Stimulated activated CD4-positive, alpha-beta T cell treated with anti-CD3 and anti-CD28 coated beads, Interleukin-15, amount 100 ng/mL, for 1 hour (primary cell): ENCODE measurements at places on chromosomes 6 and 20.

DNA sequence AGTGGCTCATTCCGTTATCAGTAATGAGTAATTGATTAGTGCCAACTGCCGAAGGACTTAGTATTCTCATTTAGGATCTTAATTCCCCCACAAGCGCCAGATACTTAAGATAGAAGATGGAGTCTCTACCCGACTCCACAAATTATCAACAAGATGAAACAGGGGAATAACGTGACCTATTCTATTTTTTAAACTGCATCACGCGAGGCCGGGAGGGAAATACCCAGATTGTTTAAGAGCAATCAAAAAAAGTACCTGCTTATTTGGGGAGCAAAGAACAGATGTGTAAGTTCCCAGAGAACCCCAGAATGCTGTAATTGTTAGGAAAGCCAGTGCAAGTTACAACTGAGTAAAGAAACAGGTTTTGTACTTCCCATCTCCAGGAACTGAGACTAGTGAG lies 1.1 kb upstream of the MAP3K5 start:
- no peak for DNase-seq

- DNase-seq = no peak
Observed at GRCh38 chr6:79158856-79159516, 75.5 kb downstream of the HMGN3 start.

- DNase-seq = no peak
Observed at GRCh38 chr20:1333462-1334369, 4.8 kb upstream of the SDCBP2 start.

DNA sequence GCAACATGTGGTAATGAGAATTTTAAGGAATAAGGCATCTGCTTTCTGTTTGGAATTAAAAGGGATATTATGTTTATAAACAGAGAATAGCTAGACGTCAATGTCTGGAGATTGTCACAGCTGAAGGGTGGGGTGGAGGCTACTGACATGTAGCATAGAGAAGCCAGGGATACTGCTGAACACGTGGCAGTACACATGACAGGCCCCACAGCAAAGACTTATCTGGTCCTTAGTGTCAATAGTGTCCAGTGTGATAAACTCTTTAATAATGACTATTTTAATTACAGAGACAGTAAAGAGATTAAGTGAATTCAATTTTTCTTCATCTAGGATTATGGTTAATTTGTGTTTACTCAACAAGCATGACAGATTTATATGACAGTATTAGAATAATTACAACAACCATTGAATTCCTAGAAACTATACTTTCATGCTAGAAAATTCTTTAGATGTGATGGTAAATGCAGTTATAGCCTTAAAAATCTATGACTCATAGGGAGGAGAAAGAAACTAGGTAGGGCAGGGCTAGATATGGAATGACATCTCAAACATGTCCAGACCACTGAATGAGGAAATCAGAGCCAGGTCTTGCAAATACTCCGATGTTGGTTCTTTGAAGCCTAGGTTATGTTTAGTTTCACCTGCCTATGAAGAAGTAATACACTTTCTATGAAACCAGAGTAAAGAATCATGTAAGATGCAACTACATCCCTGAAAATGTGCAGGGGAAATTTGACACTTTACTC lies 399.5 kb downstream of the PHF3 start:
- no peak for DNase-seq

DNA sequence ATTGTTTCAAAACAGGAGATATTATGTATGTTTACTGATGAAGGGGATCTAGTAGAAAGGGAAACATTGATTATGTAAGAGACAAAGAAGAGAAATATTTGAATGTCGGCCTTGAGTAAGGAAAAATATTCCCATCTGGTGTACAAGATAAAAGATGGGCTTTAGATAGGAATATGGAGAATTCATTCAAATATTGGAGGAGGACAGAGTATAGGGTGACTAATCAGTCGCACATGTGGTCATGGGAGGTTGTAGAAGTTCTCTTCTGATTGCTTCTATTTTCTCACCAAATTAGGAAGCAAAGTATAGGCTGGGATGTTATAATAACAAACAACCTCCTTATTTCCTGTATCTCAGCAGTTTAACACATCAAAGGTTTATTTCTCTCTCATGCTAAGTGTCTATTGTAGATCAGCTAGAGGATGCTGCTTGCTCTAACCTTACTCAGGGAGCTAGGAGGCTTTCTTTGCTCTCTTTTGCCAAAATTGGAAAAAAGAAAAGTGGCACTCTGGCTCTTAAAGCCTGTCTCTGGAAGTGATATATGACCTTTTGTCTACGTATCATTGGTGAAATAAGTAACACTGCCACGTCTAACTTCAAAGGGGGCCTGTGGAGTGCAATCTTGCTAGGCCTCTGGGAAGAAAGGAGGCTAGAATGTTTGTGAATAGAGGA lies 1.2 kb upstream of the HDDC2 start:
- no peak for DNase-seq

GRCh38 chr6:4356899-4357659 lies 221.7 kb upstream of the ECI2 start:
- DNase-seq = no peak

DNA sequence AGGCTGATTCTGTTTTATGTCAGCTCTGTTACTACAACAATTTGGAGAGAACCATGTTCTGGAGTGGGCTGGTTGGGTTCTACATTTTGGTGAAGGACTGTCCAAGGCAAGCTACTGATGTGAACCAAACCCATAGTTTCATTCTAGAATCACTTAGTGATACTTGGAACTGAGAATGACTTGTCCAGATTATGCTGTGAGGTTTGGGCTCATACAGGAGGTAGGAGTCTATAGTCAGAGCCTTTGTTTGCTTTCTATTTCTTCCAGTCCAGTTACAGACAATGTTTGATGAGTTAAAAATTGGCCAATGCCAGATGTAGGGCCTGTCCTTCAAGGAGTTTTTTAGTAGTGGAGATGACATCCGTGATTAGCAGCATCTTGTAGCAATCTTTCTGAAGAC lies 97.9 kb downstream of the LRRC1 start:
- no peak for DNase-seq

- no peak for DNase-seq
Observed at GRCh38 chr20:19633985-19634384, 124.1 kb upstream of the RIN2 start.

GRCh38 chr6:125558907-125559306 lies 190.5 kb upstream of the HEY2 start:
- no peak for DNase-seq

GRCh38 chr6:11228935-11229654 lies 3.4 kb downstream of the NEDD9 start:
- no peak for DNase-seq

GRCh38 chr6:72865467-72865866 lies 243.6 kb downstream of the KCNQ5 start:
- DNase-seq = no peak

DNA sequence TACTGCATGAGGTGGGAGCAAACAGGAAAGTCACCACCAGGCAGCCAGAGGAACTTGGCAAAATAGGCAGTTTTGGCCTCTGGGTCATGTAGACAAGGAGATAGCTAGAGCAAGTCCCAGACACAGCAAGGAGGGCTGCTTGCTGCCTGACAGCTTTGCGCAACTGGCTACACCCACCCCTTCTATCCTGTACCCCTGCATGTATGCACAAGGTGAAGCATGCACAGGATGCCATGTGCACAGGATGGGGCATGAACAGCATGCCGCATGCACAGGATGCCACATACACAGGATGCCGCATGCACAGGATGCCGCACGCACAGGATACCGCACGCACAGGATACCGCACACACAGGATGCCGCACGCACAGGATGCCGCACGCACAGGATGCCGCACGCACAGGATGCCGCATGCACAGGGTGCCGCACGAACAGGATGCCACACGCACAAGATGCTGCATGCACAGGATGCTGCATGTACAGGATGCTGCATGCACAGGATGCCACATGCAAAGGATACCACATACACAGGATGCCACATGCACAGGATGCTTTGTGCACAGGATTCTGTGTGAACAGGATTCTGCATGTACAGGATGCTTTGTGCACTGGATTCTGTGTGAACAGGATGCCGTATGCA lies 104.9 kb upstream of the IYD start:
- no peak for DNase-seq

- DNase-seq = no peak
Observed at GRCh38 chr6:165389534-165389933, 80.1 kb upstream of the C6orf118 start.

DNA sequence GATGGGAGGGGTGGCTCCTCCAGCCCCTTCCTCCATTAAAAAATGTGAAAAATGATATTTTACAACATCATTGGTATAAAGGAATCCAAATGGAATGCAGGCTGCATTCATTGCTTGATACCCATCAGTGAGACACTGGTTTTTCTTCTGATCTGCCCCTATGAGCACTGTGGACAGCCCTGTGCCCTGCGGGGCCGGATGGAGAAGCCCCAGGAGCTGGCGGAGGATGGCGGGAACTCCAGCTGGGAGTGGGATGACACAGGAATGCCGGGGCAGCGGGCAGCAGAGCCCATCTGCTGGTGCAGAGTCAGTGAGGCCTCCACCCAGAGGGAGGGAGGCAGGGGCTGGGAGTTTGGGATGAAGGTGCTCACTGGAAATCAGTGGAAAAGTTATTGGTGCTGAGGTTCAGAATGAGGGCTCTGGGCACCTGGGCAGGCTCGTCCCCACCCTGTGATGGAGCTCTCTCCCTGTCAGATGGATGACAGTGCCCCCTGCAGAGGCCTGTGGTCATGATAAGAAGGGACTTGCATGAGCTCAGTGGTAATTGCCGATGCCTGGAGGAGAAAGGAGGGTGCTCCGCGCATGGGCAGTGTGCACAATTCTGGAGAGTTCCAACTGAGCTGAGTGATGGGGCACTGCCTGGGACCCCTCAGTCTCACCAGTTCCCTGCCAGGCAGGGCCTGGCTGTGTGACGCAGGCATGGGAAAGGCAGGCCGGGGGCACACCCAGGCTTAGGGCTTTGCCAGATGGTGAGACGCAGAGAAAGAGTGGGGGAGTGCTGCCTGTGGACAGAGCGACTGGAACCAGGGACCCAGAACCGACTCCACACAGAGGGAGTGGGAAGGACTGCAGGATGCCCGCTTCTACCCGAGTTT lies 23.2 kb downstream of the CTCFL start:
- DNase-seq = no peak

DNA sequence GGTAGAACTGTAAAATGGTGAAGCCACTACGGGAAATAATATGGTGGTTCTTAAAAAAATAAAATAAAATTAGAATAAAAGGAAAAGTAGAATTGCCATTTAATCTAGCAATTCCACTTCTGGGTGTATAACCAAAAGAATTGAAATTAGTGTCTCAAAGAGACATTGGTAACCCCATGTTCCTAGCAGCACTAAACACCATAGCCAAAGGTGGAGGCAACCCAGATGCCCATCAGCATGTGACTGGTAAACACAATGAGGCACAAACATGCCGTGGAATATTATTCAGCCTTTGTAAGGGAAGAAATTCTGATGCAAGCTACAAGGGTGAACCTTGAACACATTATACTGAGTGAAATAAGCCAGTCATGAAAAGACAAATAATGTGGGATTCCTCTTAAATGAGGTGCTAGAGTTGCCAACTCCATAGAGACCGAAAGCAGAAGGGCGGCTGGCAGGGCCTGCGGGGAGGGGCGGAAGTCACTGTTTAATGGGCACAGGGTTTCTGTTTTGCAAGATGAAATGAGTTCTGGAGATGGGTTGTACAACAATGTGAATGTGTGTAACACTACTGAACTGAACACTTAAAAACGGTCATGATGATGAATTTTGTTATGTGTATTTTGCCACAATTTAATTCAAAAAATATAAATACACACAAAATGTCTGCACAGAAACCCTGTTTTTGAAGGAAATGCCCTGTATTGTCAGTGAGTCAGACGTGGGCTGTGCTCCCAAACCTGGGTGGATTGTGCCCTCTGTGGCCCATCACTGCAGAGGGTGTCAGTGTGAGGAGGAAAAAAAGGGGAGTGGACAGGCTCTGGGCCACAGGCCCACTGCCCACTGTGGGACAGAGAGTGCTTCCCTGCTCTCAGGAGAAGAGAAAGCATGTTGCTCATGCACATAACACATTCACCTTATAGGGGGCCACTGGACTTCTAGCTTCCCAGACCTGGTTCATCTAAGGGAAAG lies 49.6 kb upstream of the CD93 start:
- DNase-seq = no peak

GRCh38 chr6:158287047-158287446 lies 25.2 kb upstream of the TULP4 start:
- DNase-seq = no peak

- no peak for DNase-seq
Observed at GRCh38 chr20:3749689-3750531, 17.4 kb downstream of the HSPA12B start.

GRCh38 chr6:119170447-119171087 lies 92.1 kb upstream of the FAM184A start:
- no peak for DNase-seq

GRCh38 chr6:30981942-30982772 lies 1.4 kb upstream of the MUC21 start:
- DNase-seq = no peak

GRCh38 chr6:45300736-45301135 lies 27.4 kb upstream of the RUNX2 start:
- no peak for DNase-seq

GRCh38 chr6:14932485-14933182 lies 313.2 kb upstream of the JARID2 start:
- DNase-seq = no peak

- no peak for DNase-seq
Observed at GRCh38 chr6:137161949-137162348, 11.5 kb downstream of the IL22RA2 start.
